ENCODE measurements at places on chromosomes 5 and 9. TPM values are rescaled to one million over a fixed set of nuclear protein-coding genes. Genes with fewer than 3 reads are reported as not detected.

Gene B4GALT1
- total RNA-seq = 190 TPM

Gene MEF2C
- not detected for total RNA-seq

Gene SPZ1
- total RNA-seq = not detected

Gene SOX30
- not detected for total RNA-seq

Gene TMOD1
- 2.4 TPM for total RNA-seq

Gene SPINK6
- 0.49 TPM for total RNA-seq

Gene SEMA6A
- total RNA-seq = 0.12 TPM

Gene PCDHGC5
- 0.06 TPM for total RNA-seq

Gene ADCY2
- not detected for total RNA-seq

Gene BAAT
- total RNA-seq = 0.34 TPM

Gene C1QTNF3
- total RNA-seq = not detected

Gene IL3
- total RNA-seq = not detected
